ENCODE measurements at places on chromosomes 12 and 14.

GRCh38 chr12:69672195-69672594 lies 26.9 kb downstream of the BEST3 start:
- DNase-seq = no peak

- DNase-seq = no peak
Observed at GRCh38 chr14:38090506-38090905, 117.2 kb upstream of the SSTR1 start.

DNA sequence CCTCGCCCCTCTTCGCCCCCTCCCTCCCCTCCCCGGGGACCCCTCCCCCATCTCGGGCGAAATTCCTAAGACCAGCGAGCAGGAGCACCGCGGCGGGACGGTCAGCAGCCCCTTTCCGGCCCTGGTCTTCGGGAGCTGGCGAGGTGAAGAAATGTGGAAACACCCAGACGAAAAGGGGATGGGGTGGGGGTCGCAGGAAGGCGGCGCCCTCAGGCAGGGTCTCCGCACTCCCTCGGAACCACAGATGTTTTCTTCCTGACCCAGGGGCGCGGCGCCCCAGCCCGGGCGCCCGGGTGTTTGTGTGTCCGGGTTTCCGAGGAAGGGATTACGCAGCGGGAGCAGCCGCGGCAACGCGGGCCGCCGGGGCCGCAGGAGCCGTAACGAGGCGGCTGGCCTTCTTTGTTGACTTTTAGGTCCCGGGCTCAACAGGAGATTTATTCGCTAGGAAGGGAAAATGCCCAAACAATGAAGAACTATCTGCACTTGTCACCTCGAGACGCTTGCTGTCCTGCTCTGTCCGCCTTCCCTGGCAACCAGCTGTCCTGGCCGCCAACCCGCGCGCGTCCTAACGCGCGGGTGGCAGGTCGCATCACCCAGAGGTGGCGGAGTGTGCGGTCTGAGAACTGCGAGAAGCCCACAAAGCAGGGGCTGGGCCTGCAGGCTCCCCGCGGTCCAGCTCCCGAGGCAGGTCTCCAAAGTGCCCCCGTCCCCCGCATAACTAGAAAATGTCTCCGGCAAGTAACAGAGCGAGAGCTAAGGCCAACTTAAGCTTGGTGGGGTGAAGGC lies 7.0 kb downstream of the FOXA1 start:
- DNase-seq = no peak

DNA sequence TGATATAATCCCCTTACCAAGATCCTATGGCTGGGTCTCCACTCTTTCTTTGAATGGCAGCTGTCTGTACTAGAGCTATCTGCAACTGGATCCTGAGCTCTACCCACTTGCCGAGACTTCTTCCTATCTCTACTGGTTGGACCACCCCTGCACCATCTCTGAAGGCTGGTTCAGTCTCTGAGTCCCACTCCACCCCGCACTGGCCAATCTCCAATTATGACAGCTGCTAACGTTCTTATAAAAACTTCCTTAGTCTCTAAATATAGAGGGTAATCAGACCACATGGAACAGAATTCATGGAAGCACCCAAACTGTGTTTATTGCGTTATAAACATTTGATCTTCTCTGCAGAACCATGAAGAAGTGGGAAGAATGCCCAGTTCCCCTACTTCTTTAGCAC lies 186.6 kb upstream of the EEA1 start:
- no peak for DNase-seq

GRCh38 chr14:103854017-103854808 lies 6.8 kb upstream of the PPP1R13B start:
- DNase-seq = no peak
